Inflammatory macrophage (primary cell): ENCODE measurements at places on chromosomes 4 and X.

DNA sequence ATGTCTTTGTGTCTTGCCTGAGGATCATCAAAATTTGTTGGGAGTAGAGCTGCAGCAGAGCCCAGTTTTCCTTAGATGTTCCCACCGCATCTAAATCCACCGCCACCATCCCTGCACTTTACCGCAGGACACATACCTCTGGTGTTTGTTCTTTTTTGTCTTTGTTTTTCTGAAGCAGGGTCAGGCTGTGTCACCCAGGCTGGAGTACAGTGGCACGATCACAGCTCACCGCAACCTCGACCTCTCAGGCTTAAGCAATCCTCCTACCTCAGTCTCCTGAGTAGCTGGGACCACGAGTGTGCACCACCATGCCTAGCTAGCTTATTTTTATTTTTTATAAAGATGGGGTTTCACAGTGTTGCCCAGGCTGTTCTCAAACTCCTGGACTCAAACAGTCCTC, 4.6 kb downstream of the ENOPH1 start:
- no peak for DNase-seq

DNA sequence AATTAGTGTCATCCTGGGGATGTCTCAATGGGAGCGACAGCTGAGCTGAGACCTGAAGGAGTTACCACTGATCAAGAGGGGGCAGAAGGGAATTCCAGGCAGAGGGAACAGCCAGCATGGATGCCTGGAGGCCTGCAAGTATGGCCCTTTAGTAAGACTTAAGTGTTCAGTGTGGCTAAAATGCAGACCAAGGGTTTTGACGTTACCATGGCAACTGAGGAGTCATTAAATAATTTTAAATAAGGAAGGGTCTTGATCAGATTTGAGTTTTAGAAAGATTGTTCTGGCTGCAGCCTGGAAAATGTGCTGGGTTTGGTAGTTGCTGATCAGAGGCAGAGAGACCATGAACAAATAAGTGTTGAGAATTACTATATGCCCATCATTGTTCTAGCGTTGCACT, 285.5 kb downstream of the USP46 start:
- no peak for DNase-seq

GRCh38 chr4:24850674-24851073, 55.3 kb downstream of the SOD3 start:
- DNase-seq: no peak

- no peak for DNase-seq
Measured at GRCh38 chrX:67601771-67602170, 58.0 kb downstream of the AR start.

- no peak for DNase-seq
Measured at GRCh38 chrX:10534611-10535010, 85.8 kb downstream of the MID1 start.

GRCh38 chr4:123589301-123589700, 192.7 kb downstream of the SPRY1 start:
- DNase-seq: peak; percentile 36

- peak; percentile 51 for DNase-seq
Measured at GRCh38 chrX:53594354-53594753, 92.2 kb downstream of the HUWE1 start.

DNA sequence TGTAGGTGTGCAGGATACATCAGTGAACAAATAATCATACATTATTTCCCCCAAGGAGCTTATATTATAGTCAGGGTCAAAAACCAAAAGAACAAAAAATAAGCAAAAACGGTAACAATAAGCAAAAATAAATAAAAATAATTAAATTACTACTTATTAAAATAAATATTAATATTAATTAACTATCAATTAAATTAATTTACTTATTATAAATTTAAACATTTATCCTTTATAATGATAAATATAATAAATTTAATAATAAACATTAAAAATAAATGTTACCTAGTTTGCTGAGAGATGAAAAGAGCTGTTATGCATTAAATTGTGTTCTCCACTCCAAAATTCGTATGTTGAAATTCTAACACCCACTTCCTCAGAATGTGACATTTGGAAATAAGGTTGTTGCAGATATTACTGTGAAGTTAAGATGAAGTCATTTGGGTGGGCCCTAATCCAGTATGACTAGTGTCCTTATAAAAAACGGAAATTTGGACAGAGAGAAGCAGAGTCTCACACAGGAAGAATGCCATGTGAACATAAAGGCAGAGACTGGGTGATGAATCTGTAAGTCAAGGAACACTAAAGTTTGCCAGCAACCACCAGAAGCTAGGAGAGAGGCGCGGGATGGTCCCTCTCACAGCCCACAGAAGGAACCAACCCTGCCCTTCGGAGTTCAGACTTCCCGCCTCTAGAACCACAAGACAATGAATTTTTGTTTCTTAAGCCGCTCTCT, 67.2 kb upstream of the IBSP start:
- DNase-seq: peak; percentile 98

- no peak for DNase-seq
Measured at GRCh38 chr4:3783693-3784306, 17.6 kb downstream of the ADRA2C start.
